ENCODE measurements at places on chromosomes 2 and 18.

DNA sequence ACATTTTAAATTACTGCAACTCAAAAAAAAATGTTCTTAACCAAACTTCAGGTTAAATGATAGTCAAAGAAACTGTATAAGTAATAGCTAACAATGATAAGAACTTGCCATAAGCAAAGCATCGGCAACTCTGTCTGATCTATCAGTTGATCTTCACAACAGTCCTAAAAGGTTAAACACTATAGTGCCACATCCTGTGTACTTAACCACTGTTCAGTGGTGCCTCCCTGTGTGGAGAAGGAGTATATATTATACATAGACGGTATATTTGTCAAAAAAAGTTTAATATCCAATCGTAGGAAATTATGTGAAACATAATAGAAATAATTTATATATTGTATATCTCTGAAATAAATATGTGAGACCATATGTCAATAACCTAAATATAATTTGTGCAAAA is 13.0 kb downstream of the DTNA start:
- no peak for DNase-seq

GRCh38 chr2:239566995-239567568 is 166.3 kb upstream of the HDAC4 start:
- DNase-seq: no peak

GRCh38 chr2:189601043-189601442 is 20.5 kb upstream of the SLC40A1 start:
- no peak for DNase-seq

GRCh38 chr2:223894009-223894408 is 51.1 kb downstream of the WDFY1 start:
- DNase-seq: peak; percentile 72

GRCh38 chr2:73104933-73105332 is 7.8 kb downstream of the RAB11FIP5 start:
- DNase-seq: no peak

GRCh38 chr2:101111917-101112771 is 39.0 kb downstream of the TBC1D8 start:
- no peak for DNase-seq

DNA sequence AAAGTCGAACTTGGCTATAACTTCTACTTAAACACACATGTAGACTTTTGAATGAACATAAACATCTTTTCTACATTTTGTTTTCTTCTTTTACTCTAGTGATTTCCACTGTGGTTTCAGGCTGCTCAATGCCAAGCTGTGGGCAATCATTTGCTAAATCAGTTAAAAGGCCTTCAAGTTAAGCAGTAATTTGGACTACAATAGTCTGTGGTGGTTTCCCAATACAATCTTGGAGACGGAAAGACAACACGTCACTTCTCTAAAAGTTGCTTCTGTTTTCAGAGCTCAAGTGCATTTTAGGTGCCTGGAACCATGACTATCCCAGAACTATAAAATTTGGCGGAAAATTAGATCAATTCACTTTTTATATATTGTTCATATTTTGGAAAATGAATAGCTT is 69.4 kb downstream of the TXNL1 start:
- DNase-seq: no peak

DNA sequence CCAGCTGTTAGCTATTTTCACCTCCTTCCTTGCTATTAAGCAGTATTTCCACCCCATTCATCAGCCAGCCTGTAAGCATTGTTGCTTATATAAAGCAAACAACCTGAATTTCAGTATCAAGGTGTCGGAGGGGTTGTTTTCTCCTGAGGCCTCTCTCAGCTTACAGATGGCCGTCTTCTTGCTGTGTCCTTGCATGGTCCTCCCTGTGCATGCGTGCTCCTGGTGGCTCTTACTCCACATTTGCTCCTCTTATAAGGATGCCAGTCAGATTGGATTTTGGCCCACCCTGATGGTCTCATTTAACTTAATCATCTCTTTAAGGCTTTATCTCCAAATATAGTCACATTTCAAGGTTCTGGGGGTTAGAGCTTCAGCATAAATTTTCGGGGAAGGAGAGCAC is 2.6 kb downstream of the MAIP1 start:
- DNase-seq: no peak

DNA sequence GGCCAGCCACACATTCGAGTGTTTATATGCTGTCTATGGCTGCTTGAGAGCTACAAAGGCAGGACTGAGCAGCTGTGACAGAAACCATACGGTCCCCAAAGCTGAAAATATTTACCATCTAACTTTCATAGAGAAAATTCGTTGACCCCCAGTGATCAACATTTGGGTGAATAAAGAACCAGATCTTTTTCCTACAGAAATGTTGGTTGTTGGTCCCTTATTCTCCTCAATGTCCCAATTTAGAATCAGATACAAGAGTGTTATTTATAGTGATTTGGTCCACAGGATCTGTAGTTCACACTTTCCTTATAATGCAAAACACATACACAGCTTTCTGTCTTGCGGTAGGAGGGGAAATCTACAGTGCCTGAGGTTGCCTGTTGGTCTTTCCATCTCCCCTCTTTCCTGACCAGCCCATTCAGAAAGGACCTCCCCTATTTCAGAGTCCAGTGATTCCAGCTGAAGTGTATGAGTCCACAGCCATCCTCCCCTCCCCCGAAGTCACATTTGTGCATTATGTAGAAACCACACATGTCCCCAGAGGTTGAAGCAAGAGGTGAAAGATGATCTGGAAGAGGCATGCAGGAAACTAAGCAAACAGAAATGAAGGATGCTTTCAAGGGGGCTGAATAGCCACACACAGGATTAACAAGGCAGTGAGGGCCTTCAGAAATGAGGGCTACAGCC is 61.9 kb downstream of the SPRED2 start:
- DNase-seq: no peak

DNA sequence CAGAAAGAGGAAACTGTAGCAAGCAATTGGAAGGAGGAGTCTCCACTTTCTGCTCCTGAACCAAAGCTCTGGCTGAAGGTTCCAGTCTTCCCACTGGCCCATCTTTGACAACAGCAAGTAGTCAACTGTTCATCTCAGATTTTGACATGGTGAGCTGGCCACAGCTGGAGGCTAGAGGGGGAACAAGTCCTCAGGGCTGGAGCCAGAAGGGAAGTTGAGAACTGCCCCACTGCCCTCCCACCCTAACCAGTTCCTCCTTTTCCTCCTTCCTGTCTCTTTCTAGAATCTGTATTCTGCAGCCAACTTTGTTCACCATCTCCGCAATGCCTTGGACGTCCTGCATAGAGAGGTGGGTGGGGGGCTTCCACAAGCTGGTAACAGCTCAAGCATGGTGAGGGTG is 105.8 kb downstream of the PLB1 start:
- DNase-seq: no peak

DNA sequence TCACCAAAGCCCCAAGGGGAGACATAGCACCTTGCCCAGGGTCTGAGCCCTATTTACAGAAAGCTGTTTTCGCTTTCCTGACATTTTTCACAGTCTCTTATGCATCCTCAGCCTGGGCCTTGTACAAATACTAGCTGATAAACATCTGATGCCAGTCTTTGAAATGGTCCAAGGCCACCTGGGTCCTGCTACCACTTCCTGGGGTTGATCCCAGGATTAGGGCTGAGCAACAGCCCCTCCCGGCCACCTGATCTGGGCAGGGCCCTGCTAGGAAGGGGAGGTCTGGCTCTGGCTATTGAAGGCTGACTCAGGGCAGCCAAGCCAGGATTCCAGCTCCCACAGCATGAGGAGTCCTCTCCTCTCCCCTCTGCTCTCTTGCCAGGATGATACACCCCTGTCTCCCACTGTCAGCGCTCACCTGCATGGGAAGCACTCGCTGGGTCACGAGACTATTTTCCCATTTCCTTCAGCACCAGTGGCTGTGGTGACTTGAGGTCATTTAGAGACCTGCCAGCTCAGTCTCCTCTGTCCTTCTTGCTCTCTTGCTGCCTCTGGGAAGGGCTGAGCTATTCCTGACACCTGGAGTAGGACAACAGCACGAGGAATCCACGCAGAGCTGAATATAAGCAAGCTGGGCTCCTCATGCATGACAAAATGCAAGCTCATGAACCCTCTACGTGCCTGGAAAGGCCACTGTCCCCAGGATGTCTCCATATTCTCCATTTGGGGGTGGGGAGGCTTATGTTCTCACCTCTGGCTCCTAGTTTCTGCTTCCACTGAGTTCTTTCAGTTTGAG is 53.0 kb upstream of the LGALSL start:
- DNase-seq: no peak

- DNase-seq: no peak
These were observed 26.3 kb downstream of the KIF3C start for GRCh38 chr2:25955869-25956535.

GRCh38 chr2:105669384-105669891 is 75.3 kb upstream of the NCK2 start:
- DNase-seq: no peak

- DNase-seq: no peak
These were observed 36.3 kb downstream of the ACVR1 start for GRCh38 chr2:157839822-157840221.

DNA sequence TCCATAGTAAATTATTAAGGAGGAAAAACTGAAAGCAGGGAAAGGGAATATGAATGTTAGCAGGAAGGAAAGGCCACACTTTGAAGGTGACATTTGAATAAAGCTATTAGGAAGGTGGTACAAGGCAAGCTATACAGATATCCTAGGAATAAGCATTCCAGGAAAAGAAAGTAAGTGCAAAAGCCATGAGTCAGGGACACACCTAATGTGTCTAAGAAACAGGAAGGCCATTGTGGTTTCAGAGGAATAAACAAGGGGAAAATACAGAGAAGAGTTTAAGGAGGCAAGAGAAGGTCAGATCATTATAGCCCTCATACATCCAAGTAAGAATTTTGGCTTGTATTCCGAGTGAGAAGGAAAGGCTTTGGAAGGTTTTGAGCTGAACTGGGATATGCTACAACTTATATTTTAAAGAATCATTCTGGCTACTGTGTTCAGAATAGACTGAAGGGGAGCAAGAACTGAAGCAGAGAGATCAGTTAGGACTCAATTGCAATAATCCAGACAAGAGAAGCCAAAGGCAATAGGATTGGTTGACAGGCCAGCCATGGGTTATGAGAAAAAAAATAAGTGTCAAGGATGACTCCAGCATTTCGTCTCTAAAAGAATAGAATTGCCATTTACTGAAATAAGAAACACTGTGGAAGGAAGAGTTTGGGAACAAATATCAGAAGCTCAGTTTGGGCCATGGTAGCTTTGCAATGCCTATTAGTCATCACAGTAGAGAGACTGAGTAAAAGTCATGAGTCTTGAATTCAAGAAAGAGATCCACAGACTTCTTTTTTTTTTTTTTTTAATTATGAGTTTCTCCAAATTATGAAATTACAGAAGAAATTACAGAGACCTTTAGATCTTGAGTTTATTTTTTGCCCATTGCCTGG is 11.3 kb downstream of the RAD51AP2 start:
- DNase-seq: no peak

DNA sequence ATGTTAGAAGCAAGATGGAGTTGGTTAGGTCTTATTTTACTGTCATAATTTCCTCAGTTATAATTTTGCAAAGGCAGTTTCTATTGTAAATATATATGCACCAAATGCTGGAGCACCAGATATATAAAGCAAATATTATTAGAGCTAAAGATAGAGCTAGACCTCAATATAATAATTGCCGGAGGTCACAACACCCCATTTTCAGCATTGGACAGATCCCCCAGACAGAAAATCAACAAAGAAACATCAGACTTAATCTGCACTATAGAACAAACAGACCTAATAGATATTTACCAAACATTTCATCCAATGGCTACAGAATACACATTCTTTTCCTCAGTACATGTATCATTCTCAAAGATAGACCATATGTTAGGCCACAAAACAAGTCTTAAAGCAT is 115.2 kb downstream of the CABYR start:
- DNase-seq: no peak
